Activated naive CD8-positive, alpha-beta T cell treated with anti-CD3 and anti-CD28 coated beads, Interleukin-2, amount 50 U/mL, for 16 hours (primary cell): ENCODE measurements at places on chromosomes 1 and 21.

DNA sequence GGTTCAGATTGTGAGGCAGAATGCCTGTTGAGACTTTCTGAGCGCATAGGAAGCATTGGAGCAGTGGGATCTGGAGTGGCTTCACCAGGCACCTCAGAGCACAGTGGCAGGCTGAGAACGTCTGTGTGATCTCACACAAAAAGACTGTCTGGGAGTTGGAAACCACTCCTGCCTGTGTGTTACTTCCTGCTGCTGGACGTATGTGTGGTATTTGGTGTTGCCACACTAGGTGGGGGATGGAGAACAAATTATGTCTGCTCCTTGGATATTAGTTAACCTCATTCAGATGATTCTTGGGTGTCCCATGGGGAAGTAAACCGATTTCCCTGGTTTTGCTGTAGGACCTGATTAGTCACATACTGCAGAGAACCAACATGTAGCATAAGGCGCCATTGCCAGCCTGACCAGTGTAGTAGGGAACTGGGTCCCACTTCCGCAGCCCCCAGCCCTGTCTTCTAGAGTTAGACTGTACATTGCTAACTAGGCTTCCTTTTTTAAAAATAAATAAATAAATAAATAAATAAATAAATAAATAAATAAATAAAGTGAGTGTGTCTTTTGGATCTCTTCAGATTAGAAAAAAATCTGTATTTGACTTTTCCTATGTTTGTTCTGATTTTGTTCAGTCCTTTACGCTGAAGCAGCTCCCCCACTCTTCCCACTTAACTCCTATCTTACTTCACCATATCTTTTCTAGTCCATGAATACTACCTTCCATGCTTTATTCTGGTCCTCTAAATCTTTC is 26.9 kb downstream of the UCK2 start:
- DNase-seq, result no peak

DNA sequence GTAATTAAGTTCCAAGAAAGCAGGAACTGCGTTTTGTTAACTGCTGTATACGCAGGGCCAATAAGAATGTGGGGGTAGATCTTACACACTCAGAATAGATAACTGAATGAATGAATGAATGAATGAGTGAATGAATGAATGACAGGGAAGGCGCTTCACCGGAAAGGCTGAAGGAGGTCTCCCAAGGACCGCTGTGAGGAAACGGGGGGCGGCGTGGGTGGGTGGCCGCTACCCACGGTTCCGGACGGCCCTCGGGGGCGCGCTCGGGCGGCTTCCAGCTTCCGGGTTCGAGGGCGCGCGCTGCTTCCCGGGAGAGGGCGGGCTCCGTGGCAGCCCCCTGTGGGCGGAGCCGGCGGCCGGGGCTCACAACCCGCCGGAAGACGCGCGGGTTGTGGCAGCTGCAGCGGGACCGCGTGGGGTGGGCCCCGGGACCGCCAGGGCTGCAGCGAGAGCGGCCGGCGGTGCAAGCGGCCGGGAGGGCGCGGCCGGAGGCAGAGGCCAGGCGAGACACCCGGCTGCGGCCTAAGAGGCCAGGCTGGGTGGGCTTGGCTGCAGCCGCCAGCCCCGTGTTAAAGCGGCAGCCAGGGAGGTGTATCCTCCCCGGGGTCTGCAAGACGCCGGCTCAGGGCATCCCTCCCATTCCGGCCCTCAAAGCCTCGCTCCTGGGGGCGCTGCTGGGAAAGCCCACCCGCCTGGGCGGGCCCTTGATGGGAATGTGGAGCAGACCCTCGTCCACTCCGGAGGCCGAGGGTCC is at the start of gene ZFP69:
TSS of gene ZFP69 (plus strand) at position 367 of the 754 bp plus-strand sequence. CDS start 2,072 bp downstream, outside the sequence.
- peak; percentile 38 for DNase-seq

DNA sequence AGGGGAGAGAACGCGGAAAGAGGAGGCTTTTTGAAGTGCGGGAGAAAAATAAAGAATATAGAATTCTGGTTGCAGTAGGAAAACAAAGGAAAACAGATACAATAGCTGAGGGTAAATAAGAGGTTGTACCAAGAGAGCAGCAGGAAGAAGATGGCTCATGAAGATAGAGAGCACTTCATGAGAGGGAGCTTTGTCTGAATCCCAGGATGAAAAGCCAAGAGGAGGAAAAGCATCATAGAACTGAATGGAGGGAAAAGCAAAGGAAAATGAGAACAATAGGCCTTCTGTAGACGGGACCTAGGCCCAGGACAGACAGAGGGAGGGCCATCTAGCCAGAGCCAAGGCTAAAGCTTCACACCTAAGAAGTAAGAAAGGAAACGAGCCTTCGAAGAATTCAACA is 49.5 kb downstream of the ATP6V1G3 start:
- no peak for DNase-seq

GRCh38 chr1:56625819-56626440 is 19.2 kb upstream of the PRKAA2 start:
- no peak for DNase-seq

- DNase-seq, result no peak
Observed at GRCh38 chr1:117735045-117735992, 129.5 kb downstream of the TENT5C start.

DNA sequence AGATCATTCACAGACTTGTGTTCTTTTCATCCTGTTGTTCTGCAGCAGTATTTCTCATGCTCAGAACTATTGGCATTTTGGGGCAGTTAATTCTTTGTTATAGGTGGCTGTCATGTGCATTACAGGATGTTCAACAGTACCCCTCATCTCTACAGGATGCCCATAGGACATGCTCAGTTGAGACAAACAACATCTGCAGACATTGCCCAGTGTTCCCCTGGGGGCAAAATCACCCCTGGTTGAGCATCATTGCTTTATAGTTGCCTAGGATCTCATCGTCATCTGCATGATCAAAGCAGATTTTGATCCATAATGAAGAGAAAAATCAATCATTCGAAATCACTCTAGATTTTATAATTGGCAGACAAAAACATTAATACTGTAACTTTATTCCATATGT is 222.5 kb upstream of the CACYBP start:
- no peak for DNase-seq

DNA sequence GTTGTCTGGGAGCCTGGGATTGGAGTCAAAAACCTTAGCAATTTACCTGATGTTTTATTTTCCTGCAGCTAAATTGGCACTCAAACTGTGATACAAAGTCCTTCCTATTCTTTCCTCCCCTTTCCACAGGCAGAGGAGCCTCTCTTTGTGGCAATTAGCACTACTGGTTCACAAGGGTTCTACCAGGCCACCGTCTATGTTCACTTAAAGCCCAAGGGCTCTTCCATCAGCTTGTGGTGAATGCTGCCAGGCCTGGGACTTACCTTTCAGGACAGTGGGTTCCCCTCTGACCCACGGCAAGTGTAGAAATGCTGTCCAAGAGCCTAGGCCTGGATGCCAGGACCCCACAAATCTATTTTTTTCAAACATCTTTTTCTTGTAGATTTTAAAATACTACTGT is 251.9 kb upstream of the B3GALT2 start:
- no peak for DNase-seq

DNA sequence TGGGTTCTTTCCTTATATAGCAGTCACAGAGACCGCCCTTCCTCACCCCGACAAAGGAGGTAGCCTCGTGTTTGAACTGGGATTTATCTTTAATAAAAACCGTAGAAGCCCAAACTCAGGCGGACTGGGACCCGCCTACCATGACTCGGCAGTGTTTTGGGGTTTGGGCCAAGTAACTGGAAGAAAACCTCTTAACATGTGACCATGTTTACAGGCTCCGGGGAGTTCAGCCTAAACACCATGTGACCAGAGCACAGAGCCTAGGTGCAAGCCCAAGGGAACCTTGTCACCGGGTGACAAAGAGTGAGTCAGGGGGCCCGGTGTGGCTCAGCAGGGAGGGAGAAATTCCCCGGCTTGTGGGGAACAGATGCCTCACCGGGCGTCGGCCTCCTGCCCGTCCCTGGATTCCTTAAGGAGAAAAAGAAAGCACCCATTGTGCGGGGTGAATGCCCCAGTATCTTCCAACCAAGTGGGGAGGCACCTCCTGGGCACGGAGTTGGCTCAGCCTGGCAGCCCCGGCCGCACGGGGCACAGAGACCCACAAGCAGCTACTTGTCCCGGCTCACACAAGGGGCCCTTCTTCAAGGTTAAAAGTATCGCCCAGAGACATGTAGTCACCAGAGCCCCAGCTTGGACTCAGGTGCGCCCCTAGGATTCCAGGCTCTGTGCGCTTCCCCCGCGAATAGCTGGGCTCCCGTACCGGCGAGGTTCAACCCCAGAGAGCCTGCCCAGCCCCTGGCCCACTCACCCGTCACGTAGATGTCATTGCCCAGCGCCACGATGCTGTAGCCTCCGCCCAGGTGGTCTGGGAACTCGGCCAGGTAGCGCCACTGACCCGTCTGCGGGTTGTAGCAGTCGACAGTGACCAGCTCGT is 1.4 kb downstream of the KLHL21 start:
- DNase-seq, result peak; percentile 65

DNA sequence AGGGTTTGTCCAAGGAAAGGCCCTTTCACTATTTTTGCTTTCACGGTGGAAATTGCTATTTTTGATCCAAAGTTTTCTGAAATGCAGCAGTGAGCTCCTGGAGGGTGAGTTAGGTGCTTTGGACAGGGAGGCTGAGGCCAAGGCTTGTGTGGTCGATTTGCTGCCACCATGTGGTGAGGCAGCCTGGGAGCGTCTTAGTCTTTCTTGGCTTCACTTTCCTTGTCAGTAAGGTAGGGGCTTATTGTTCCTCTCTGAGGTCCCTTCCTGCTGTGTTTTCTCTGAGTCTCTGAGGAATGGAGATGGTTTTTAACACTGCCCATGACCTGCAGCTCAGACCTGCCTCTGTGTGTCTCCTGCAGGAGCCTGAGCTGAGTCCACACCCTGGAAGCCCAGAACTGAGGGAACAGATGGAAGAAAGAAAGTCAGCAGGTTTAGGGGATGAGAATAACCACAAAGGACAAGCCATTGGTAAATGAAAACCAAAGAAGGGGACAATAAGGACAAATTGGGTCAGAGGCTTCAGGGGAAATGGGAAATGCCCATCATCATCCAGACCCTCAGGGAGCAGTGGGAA is 20.1 kb upstream of the S100A10 start:
- no peak for DNase-seq

- DNase-seq, result no peak
Observed at GRCh38 chr1:11806307-11806936, 431 bp downstream of the CLCN6 start.

GRCh38 chr1:235018161-235018560 is 110.5 kb downstream of the TOMM20 start:
- DNase-seq, result no peak

DNA sequence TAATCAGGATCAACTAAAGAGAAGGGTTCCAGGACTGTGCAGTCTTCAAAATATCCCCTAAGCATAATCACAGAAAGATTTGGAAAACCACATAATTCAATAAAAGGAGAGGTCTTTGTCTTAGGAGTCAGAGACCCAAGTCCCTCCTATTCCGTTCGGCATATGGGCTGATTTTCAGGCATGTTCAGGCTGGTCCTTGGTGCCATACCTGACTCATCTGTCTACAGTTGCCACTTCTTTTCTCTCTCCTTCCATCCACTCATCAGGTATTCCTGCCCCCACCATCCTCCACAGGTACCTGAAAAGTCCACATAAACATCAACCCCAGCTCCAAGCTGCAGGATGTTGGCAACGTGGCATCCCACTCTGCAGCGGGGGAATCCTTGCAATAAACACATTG is 29.7 kb upstream of the RPL11 start:
- no peak for DNase-seq

DNA sequence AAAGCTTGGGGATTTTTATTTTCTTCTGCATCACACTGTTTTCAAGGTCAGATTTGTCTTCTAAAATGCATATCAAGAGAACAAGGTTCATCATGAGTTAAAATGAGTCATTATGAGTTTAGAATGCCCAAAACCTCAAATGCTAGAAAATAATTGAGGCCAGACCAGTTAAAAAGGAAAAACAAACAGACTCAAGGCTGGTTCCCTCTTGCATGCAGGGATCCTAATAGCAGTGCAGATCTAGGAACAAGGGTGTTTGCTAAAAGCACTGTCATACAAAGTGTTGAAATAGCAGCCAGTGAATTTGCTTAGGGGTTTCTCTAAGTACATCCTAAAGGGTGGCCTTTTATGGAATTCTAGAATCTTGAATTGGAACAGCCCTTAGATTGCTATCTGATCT is 15.3 kb downstream of the BEND5 start:
- no peak for DNase-seq

DNA sequence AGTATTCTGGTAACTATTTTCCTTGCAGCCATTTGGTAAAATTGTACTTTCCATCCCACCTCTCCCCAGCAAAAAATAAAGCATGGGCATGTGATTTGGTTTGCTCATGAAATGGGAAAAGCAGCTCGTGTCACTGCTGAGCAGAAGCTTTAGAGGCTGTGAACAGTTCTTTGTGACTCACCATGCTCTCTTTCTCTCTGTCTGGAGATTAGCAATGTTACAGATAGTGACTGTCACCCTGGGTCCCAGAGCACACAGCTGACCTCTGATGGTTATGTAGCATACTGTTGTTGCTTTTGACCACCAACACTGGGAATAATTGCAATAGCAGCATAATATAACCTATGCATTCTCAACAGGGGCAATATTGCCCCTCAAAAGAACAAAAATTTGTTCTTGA is 70.6 kb downstream of the RGS2 start:
- no peak for DNase-seq

DNA sequence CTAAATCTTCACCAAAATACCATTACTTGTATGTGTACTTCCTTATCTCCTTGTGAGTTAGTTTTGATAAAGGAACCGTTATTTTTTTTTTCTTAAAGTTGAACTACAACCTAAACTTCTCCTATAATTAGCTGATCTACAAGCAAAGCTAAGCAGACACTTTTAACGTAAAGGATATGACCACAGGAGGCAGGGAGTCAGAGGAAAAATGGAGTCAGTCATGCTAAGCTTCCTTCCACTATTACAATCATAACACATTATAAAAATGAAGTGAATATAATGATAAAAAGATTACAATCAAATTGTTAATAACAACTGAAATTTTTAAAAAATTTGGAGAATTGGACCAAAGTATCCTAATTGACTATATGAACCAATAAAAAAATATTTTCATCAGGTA is 892.6 kb downstream of the KCNT2 start:
- no peak for DNase-seq

GRCh38 chr1:84479998-84480397 is 932 bp downstream of the RPF1 start:
- DNase-seq, result no peak

GRCh38 chr1:52235646-52236045 is 93.8 kb downstream of the ZFYVE9 start:
- no peak for DNase-seq

DNA sequence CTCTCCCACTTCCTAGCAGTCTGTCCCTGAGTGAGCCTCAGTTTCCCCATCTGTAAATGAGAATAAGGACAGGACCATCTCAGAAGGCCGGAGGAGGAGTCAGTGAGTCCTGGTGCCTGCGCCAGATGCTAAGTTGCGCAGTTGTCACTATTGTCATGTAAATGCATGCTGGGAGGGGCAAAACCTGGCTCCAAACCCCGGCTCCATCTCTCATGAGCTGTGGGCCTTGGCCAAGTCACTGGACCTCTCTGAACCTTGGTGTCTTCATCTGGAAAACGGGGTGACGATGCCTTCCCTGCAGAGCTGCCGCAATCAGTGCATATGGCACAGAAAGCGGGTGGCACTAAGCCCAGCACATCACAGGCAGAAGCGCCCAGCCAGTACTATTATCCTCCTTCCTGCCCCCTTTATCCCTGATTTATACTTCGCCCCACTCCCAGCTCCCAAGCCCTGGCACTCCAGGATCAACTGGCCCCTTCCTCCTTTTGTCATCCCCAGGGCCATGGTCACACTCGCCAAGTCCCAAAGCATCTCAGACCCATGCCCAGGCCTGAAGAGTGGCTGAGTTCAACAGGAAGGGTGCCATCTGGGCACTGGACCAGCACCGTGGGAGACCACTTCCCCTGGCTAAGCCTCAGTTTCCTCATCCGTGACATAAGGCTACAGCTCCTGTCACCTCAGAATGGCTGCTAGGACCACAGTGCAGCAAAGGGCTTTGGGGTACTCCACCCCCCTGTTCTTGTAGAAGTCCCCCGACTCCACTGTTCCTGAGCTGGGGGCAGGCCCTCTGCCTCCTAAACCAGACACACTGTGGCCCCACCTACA is 4.3 kb upstream of the PLEKHG5 start:
- DNase-seq, result no peak
